ENCODE measurements at places on chromosomes 4 and X. TPM values are rescaled to one million over a fixed set of nuclear protein-coding genes. Genes with fewer than 3 reads are reported as not detected.

Gene STOX2
- total RNA-seq: 6.2 TPM

- no peak for DNase-seq
Measured at GRCh38 chr4:157591245-157591644, 370.7 kb downstream of the GRIA2 start.

- no peak for DNase-seq
Measured at GRCh38 chr4:107876099-107876498, 51.4 kb downstream of the SGMS2 start.

DNA sequence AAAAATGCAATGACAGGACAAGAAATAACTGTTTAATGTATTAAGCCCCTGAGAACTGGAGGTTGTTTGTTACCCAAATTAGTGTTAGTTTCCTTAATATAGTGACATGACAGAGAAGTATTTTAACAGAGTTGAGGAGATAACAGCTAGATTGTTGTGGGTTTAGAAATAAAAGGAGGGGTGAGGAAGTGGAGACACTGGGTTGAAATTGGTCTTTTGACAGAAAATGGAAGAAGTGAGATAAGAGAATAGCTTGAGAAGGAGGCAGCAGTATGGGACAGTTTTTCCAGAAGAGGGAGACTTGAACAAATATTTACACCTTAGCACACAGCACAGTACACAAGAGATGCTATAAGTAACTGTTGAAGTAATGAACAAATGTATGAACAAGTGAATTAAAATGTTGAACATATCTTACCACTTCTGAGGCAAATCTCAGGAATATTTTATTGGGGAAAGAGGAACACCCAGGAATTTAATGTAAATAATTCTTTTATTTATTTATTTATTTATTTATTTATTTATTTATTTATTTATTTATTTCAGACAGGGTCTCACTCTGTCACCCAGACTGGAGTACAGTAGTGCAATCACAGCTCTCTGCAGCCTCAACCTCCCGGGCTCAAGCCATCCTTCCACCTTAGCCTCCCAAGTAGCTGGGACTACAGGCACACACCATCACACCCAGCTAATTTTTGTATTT lies 58.0 kb upstream of the EGFL6 start:
- DNase-seq: no peak

DNA sequence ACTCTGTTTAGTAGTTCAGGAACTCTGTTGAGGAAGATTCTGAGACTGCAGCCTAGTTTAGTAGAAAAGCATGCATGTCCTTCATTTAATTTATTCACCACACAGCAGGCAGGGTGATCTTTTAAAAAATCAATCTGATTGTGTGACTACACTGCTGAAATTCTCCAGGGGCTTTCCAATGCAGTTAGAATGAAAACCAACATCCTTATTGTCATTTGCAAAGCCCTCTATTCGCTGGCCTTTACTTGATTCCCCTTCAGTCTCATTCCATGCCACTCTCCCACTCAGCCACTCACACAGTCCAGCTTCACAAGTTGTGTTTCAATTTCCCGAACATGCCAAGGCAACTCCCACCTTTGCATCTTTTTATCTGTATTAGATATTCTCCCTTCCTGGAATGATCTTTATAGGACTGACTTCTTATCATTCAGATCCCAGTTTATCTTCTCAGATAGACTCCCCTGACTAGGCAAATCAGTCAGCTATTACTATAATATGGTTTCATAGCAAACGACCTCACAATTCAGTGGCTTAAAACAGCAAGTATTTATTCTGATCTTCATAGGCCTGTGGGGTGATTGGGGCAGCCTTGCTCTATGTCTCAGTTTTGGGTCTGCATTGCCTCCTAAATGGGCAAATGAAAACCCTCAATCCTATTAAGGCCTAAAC lies 21.3 kb upstream of the FTHL17 start:
- DNase-seq: no peak

Data from mesenteric fat pad (tissue), 1 donor.